Stimulated activated CD4-positive, alpha-beta T cell treated with anti-CD3 and anti-CD28 coated beads, Interleukin-1b, Interleukin-23, amount 100 ng/mL, for 24 hours (primary cell): ENCODE measurements at places on chromosomes 6 and 20.
A peak's percentile ranks its signal among the peaks of the same experiment; 100 is the strongest.

- no peak for DNase-seq
Measured at GRCh38 chr6:32459781-32460424, 20.2 kb downstream of the HLA-DRA start.

DNA sequence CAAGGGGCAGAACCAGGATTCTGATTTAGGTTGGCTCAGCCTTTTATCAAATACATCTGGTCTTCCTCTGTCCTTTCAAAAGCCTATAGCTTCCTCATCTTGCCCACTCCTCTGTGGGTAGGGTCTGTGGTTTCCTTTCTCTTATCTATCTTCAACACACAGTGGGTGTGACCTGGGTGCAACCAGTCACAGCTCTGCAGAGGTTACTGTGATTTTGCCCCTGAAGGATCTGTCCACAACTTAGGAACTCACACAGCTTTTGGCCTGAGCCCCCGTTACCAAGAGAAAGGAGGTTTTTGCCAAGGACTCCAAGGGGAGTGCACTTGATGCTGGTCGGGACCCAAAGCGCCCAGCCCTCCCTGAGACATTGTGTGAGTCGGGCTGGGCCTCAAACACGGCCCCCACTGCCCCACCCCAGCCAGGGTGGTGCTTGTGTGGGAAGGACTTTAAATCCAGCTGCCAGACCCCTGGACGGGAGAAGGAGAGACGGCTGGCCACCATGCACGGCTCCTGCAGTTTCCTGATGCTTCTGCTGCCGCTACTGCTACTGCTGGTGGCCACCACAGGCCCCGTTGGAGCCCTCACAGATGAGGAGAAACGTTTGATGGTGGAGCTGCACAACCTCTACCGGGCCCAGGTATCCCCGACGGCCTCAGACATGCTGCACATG, at the start of gene PI16:
Gene PI16, plus strand, starts transcription at position 477 of the 670 bp plus-strand sequence. Its CDS starts 23 bp downstream, at position 500.
- no peak for DNase-seq

GRCh38 chr6:89243331-89243629, 26.1 kb upstream of the GABRR1 start:
- no peak for DNase-seq

DNA sequence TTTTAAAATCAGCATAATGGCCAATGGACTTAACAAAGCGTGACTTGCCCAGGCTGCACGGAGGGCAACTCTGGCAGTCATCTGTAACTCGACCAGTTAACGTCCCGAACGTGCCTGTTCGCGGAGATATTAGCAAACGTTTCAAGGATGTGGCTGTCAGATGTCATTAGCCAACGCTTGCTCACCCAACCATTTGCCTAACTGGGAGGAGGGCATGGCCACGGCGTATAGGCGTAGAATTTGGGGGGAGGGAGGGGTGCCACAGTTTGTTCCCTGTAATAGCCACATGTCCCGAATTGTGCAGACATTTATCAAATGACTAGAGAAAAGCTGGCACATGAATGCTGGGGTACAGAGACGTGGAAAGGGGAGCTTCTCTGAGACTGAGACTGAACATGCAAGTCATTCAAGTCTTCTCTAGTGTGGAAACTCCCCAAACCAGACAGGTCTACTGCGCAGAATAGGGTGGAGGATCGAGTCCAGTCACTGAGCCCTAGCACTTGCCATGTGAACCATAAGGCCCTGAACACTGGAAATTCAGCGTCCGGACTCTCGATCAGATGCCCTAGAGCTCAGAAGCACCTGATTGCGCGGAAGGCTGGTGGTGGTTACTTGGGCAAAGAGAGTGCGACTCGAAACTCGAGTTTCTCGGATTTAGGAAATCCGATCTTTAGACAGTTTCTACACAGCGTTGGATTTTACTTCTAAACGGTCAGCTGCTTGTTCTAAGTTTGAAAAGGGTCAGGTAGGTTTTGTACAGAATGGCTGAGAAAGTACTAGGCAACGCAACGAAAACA, 32.6 kb downstream of the TFAP2B start:
- DNase-seq, result no peak

GRCh38 chr6:30686009-30686907, at the start of gene PPP1R18:
PPP1R18 (minus strand) TSS chr6:30686645; CDS start chr6:30686018, 627 bp downstream.
- peak; percentile 88 for DNase-seq

GRCh38 chr6:157328108-157328692, 4.9 kb upstream of the TMEM242 start:
- DNase-seq, result no peak
